ENCODE measurements at places on chromosomes 2 and 18.
A peak's percentile ranks its signal among the peaks of the same experiment; 100 is the strongest.

DNA sequence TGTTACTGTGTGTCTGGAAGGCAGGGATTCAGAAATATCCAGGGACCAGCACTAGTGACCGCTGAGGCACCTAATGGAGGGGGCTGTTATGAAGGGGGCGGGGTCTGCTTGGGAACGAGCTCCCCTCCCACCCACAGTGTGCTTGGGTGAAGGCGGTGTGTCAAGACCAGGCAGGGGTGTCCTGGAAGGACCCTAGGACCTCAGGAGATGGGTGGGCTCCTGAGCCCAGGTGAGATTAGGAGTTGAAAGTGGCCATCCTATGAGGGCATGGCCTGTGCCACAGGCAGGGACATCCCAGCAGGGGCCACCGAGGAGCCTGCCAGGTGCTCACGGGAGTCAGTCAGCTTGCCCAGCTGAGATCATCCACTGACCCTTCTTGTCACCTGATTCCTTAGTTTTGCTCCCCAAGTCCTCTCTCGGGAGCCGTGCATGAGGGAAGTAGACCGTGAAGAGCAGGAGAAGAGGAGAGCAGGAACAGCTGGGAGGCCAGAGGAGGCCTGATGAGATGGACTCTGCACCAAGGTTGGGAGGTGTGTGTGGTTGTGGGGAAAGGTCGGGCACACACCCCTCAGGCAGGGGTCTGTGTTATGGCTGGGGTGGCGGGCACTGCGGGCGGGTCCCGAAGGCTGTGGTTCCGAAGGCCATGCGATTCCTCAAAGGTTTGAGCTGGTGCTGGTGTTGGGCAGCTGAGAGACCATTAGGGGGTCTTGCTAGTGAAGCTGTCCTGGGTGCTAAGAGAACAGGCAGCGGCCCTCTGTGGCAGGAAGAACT, 180.9 kb upstream of the HS6ST1 start:
- no peak for DNase-seq

DNA sequence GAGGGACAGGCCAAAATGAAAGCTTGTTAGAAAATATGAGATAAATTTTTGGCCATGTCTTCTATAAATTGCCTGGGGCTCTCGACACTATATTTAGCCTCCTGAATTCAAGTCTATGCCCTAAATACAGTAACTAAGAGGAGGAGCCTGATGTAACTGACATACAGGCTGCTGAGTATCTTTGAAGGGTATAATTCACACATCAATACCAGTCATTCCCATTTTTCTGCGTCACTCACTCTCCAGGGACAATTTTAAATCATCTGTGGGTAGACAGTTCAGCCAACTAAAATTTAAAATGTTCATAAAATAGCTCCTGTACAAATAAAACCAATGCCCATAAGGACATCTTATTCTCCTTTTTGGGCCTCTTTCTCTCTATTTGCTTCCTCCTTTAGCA, 105.9 kb downstream of the AP1S3 start:
- DNase-seq: no peak

GRCh38 chr2:122866095-122866494, 1110.6 kb downstream of the TSN start:
- no peak for DNase-seq

- no peak for DNase-seq
Measured at GRCh38 chr2:121826036-121826435, 70.6 kb downstream of the TSN start.

GRCh38 chr2:186599186-186599778, 9.4 kb downstream of the ITGAV start:
- no peak for DNase-seq

GRCh38 chr2:43729491-43730174, 44.2 kb upstream of the DYNC2LI1 start:
- DNase-seq: no peak

- no peak for DNase-seq
Measured at GRCh38 chr2:161976917-161977316, 97.1 kb downstream of the DPP4 start.

GRCh38 chr2:20400787-20401488, 45.9 kb upstream of the RHOB start:
- peak; percentile 87 for DNase-seq

- no peak for DNase-seq
Measured at GRCh38 chr2:69683170-69683971, 39.8 kb upstream of the AAK1 start.

GRCh38 chr2:20089715-20090464, 38.5 kb upstream of the LAPTM4A start:
- no peak for DNase-seq

DNA sequence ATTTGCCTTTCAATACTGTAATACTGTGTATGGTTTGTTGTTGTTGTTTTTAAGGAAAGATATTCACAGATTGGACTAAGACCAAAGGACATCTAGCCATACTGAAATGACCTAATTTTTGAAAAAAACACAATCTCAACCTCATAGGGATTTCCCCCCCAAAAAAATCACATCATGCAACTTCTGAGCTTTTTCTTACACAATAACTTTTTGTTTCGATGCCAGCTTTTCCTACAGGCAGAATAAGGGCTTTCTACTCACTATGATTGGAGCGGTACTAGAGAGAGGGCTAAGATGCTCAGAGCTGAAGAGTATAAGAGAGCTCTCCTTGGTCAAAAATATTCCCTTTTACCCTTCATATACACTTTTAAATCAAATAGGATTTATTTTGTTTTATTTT, 32.4 kb upstream of the SLC3A1 start:
- no peak for DNase-seq

DNA sequence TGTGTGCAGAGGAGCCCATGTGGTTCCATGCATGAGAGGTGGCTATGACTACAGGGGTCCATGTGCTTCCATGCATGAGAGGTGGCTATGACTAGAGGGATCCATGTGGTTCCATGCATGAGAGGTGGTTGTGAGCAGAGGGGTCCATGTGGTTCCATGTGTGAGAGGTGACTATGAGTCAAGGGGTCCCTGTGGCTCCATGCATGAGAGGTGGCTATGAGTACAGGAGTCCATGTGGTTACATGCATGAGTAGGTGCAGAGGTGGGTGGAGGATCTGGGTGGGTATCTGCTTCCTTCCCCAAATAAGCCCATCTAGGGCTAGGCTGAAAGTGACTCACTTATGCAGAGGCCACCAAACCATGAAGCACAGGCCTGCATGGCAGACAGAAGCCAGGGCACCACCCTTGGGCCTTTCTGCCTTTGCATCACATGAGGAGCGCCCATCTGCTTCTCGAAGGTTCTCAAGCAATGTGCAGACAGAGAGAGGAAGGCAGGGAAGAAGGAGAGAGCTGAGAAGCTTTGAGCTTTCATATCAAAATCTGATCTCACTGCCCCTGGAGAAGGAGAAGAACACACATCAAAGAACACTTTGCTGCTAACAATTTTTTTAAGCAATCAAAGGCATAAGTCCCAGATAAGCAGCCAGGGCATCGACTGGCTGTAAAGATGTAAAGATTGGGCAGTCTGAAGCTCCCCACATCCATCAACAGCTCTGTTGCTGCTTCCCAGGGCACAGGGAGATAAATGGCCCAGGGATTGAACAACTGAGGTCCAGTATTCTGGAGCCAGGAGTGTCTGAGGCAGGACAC, 137.6 kb downstream of the TNS1 start:
- no peak for DNase-seq

GRCh38 chr2:29834624-29835023, 86.8 kb downstream of the ALK start:
- no peak for DNase-seq

DNA sequence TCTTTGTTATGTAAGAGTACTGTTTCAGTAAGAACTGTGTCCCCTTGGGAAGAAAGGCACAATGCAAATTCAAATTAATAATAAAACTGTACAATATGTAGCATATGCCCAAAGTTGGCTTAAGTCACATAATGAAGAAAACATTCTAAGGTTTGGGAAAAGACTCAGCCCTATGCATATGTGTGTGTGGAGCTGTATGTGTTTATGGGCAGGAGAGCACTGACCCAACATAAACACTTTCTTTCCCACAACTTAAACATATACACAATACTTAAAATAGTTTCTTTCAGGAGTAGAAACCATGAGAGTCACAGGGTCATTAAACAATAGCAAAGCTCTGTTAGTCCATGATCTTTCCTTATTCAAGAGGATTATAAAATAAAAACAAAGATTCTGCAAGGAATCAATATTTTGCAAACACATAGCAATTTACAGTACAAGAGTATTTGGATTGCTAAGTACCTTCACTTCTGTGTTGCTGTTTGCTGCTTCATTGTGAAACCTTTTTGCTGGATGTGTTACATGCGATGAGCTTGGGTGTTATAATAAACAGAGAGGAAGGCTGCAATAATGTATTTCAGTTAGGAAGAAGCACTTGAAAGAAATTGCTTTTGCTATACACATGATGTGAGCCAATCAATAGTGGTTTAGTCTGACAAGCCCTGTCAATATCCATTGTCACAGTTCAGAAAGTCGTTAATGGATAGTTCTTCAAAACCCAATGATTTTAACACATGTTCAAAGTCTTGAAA, 347.3 kb downstream of the ARHGAP15 start:
- DNase-seq: no peak

DNA sequence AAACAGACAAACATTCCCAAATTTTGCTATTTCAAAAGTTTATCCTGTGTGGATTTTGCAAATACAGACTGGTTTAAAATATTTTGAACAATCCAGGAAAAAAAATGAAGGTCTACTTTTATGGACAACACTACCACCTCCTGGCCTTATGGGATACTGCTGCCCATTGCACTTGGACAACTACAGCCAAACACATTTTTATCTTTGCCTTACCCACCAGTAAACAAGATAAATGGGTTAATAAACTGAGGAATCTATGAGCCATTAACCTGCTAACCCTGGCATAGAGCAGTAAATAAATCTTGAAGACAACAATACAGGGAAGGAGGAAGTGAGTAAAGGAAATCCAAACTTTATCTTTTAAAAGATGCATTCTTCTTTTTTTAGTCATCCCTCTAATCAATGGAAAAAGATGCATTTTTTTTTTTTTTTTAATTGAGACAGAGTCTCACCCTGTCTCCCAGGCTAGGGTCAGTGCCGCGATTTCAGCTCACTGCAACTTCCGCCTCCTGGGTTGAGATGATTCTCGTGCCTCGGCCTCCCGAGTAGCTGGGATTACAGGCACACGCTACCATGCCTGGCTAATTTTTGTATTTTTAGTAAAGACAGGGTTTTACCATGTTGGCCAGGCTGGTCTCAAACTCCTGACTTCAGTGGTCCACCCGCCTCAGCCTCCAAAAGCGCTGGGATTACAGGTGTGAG, 2.1 kb upstream of the SPIRE1 start:
- DNase-seq: no peak

DNA sequence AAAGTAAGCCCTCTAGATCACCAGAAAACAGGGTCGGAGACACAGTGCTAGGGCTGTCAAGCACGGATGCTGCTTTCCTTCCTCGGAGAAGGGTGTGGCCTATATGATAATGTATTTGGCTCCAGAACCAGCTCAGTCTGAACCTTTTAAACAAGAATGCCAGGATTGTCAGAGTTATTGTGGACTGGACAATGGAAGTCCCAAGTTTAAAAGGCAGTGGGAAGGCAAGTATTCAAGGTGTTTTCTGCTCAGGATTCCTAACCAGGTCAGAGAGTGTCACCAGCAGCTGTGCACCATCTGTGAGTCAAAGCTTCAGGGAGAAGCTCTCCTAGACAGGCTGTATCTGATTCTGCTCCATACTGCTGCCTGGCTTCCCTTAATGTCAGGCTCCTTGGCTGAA, 94.8 kb downstream of the SPOPL start:
- no peak for DNase-seq

DNA sequence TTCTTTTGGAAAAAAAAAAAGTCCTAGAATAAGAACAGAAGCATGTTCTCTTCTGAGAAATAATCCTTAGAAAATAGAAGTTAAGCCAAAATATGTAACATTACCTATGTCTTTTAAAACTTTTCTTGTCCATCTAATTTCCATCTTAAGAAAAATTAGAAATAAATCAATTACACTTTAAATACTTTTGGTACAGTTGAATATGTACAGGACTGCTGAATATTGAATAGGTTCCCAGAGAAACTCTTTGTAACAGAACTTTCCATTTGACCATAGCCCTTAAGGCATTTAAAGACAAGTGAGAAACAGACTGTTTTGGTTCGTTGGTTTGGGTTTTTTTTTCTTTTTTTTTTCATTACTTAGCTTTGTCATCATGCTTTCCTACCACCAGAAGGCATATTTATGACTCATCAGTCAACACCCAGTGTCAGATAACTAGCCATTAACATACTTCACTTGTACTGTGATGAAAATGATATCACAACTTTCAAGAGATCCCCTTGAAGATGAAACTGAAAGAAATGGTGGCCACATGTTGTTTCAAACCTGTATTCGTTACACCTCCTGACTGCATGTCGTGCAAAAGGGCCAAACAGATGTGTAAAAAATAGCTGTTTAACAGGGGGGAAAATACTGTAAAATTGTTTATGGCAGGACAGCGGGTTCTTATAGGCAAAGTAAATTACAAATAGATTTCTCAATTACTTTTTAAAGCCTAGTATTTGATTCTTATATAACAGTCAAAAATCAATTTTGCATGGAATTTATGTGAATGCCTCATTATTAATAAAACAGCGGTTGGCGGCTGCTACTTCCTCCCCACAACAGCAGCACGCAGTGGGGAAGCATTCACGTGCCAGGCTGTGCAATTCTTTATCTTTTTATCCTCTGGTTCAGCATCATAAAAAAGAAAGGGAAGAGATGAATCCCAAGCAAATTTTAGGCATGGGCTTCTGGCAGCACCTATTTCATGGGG, 280.7 kb upstream of the HNRNPA3 start:
- no peak for DNase-seq

DNA sequence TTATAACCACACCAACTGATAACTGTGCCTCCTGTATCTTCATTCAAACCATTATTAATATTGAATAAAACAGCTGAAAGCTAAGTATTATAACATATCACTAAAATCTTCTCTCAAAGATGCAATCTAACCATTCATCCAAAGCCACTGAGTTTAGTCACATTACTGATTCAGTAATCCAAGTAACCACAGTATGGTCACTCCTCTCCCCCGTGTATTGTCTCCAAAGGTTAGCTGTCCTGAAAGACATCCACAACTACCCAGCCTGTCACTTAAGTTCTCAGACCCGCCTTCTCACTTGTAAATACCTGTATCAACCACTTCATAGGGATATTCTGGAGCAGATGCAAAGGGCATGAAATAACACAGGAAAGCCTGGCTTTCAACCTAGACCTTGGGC, 213.4 kb upstream of the BOD1L2 start:
- DNase-seq: no peak

DNA sequence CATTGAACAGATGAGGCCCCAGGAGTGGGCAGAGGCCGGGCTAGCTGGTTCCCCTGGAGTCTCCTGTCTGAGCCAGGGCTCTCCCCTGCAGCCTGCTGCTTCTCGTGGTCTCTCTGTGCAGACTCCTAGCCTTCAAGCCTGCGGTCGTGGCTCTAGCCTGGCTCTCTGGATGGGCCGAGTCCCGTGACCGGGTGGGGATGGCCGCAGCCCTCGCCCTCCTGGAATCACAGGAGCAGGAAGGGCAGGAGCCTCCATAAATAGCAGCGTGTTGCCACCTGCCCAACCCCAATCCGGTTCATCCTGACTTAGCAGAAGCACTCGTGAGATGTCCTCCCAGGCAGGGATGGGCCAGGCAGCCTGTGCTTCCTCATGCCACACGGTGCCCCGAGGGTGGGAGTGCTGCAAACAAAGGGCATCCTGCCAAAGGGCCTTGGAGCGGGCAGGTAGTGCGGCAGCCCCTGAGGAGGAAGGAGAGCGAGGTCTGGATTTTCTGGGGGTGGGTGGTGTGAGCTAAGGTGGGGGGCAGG, 43.9 kb downstream of the FOSL2 start:
- DNase-seq: no peak
